Mucosa of gallbladder (tissue), 1 donor: ENCODE measurements at places on chromosomes 2 and 18. TPM values are rescaled to one million over a fixed set of nuclear protein-coding genes. Genes with fewer than 3 reads are reported as not detected.

GRCh38 chr2:85175369-85176299 is 42.4 kb downstream of the TCF7L1 start:
- DNase-seq: peak; percentile 16

- no peak for DNase-seq
Measured at GRCh38 chr2:71566372-71566771, 113.0 kb downstream of the DYSF start.

DNA sequence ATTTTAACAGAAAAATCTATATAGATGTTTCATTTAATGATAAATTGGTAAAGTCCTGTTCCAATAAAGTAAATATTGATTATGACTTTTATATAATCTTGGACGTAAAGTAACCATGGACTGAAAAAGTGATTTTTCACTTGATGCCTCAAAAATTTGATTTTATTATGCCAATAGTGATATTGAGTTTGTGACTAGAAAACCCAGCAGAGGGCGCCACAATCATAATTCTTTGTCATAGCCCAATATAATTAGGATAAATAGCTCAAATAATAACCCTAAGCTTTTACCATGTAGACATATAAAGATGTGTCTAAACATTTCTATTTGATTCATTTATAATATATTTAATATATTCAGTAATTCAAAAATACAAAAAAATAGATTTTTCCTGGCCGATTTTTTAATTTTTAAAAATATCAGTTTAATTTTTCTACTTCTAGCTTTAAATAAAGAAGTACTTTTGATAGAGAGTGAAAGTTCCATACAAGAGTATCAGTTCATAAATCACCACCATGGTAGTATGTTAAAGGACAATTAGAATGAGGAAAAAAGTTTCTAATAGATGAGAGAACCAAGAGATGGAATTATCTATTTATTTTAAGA is 30.7 kb downstream of the CAMKMT start:
- peak; percentile 31 for DNase-seq

GRCh38 chr2:1995987-1996386 is 251.7 kb upstream of the PXDN start:
- no peak for DNase-seq

- DNase-seq: no peak
Measured at GRCh38 chr18:78006774-78007260, 757.2 kb downstream of the GALR1 start.

GRCh38 chr2:160484859-160485520 is 8.6 kb downstream of the RBMS1 start:
- no peak for DNase-seq

DNA sequence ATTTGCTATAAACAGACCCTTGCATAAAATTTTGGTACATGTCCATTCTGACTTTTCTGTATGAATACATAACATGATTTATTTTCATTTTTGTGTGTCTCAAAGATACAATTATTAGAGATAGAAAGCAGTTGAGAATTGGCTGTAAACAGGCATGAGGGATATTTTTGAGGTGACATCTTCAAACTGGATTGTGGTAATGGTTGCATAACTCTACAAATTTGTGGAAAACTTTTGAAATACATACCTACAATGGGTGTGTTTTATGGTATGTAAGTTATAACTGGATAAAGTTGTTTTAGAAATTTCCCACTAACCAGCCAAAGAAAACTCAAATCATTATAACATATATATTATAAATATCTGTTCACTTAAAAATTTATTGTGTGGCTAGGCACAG is 39.6 kb downstream of the GREB1L start:
- DNase-seq: no peak

DNA sequence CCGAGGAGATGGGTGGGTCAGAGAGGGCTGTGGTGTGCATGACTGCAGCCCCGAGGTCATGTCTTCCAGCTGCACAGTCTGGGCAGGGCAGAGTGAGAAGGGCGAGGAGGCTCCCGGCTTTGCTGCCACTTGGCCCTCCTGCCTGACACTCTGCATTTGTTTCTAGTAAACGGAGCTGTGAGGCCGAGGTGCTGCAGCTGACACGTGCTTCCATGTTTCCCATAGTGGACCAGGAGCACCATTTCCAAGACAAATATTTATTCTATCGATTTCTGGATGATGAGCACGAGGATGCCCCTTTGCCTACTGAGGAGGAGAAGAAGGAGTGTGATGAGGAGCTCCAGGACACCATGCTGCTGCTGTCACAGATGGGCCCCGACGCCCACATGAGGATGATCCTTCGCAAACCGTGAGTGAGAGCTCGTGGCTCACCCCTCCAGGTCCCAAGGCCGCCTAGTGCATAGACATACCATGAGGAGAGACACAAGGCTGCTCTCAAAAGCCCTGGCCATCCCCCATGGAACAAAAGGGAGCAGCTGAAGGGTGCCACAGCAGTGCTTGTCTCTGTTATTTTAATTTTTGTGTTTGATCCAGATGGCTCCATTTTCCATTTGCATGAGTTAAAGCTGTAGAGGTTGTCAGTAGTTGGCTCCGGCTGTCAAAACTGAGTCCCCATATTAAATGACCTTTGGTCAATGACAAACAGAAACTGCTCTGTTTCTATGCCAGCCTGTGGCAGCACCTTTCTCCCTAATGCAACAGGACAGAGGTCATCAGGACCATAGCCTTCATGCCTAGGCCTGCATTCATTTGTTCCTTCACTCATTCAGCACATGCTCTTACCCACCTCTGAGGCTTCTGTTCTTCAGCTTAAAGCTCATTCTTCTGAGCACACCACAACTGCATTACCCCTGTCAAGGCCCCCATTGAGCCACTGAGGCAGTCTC is 108.3 kb upstream of the MAP3K20 start:
- DNase-seq: no peak

DNA sequence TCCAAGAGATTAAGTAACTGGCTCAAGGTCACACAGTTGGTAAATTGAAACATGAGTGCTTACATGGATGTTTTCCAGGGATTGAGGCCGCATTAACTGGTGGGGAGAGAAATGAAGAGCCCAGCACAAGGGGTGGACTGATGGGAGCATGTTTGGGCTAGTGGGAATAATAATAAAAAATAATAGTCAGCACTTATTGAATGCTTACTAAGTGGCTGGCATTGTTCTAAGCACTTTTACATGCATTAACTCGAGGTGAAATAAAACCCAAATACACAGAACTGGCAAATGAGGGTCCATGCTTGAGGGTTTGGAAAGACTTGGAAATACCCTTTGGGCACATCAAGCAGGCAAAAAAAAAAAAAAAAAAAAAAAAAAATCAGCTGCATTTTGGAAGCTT is 34.0 kb upstream of the CDK5R2 start:
- DNase-seq: no peak

GRCh38 chr2:241375300-241375699 is 19.2 kb downstream of the FARP2 start:
- DNase-seq: no peak

- peak; percentile 62 for DNase-seq
Measured at GRCh38 chr2:199739413-199740110, 111.4 kb downstream of the FTCDNL1 start.

DNA sequence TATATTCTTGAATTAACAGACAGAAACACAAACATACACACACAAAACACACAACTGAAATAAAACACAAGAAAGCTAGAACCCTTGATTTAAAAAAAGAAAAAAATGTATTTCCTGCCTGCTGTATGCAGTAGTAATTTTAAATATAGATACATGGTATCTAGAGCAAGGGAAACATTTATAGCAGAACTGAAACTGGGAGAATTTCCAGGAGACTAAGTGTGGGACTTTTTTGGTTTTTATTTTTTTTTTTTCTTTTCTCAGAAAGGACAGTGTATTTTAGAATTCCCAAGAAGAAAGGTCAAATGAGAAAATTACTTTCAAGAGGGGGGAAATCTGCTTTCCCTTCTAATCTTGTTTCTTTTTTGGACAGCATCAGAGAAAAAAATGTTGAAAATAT is 558.9 kb upstream of the PKDCC start:
- no peak for DNase-seq

DNA sequence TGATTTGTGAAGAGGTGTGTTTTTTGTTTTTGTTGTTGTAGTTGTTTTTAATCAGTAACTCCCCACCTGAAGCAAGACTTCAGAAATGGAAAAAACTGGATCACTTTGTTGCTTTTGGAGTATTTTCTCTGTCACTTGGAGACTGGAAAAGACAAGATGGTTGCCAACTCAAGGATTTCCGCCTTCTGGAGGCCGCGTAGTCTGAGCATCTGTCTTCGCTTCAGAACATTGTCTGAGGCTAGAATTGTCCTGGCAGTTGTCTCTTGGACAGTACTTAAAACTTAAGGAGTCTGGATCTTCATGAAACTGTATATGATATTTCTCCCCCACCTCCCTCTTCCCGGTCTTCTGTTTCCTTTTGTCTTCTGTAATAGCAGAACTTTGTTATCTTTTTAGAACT is 67.7 kb downstream of the ARHGAP28 start:
- no peak for DNase-seq

DNA sequence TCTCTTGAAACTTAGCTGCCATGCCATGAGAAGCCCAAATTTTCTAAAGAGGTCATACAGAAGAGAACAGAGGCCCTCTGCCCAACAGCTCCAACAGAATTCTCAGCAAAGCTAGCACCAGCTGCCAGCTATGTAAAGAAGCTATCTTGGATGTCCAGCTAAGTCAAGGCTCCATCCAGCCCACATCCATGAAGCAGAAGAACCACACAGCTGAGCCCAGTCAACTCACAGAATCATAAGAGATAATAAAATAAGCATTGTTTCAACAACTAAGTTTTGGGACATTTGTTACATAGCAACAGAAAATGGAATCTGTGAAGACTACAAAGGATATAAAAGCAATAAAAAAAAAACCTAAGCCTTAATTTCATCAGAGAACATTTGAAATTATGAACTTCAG is 434.3 kb downstream of the TXNL1 start:
- no peak for DNase-seq

Gene LTBP1
- total RNA-seq: 205 TPM

Gene ORC4
- 42.5 TPM for total RNA-seq

Gene MYO5B
- 63.1 TPM for total RNA-seq

Gene ERFE
- 0.35 TPM for total RNA-seq

Gene TUBA3D
- not detected for total RNA-seq
